Central memory CD4-positive, alpha-beta T cell (primary cell): ENCODE measurements at places on chromosomes 7 and 10.

DNA sequence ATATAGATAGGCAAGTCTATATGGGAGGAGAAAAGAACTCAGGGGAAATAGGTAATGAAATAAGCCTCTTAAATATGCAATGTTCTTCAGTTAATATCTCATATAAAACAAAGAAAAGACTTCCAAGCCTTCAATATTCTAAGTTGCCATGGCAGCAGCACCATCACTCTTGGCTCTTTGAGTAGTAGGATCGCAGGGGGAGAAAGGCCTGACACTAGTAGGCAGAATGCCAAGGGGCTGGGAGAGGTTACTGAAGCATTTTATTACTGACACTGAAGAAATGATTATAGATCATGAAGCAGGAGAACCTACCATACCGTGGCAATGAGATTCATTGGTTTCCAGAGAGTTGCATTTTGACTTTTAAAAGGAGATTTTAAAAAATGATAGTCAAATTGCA, 193.9 kb downstream of the NXPH1 start:
- DNase-seq = no peak

DNA sequence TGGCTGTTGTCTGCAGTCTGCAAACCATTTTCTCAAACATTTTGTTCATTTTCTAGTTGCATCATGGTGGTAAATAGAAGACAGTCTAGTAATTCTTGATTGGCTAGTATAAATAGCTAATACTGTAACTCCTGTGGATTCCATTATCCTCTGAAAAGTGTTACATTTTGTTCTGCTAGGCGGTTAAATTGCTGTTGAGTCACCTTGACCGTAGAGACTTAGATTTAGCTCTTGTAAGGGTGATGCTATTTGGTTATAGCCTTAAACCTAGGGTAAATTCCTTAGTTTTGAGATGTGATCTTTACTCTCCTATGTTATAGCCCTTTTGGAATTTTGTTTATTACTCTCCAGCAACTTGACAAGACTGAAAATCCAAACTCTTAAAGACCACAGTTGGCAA, 58.8 kb downstream of the SHOC2 start:
- DNase-seq = no peak

DNA sequence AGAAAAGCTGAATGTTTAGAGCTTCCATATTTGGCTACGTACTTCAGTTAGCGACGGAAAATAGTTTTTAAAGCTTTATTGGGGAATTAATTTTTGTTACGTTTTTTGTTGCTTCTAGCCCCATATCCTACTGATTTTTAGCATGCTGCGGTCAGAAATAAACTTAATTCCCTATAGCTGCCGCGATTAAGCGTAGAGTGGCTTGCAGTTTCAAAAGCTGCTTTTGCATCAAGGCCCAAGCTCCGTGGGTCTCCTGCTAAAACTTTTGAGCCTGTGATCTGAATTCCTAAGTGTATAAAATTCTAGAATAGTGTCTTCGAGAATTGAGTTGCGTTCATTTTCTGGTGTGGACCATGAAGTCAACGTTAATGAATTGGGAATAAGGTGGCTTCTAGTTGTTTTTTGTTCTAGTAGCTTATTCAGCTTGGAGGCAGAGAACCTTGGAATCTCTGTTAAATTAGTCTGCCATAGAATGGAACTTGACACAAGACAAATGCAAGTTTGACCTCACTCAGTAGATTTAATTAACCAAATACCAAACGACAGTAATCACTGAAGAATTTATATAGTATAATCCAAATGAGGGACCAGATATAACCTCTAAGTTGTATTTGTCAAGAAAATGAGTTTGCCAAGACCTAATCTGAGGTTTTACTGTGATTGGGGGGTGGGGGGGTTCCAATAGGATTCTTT, 977 bp downstream of the CALU start:
- DNase-seq = no peak

DNA sequence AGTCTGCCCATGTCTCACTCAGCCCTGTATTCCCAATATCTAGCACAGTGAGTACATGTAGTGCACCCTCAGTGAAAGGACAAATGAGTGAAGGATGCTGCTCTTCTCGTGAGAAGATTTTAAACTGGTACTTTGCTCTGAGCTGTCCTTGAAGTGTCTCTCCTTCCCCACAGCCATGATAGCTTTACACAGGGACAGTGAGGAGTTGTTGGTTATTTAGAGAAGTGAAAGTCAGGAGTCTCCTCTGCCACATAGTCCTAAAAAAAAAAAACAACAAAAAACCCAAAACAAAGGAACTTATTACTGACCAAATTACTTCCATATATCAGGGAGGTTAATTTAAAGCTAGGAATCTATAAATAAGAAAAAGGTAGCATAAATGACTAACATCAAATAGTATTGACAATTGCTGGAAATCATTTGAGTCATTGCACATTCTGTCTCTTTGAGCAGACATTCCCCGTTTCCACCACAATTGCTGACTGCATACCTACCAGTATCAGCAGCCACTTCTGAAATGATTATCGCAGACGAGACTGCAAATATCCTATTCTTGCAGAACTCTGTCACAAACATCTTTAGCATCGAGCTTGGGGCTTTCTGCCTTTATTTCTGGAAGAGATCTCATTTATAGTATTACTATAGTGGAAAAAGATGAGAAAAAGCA, 202.1 kb downstream of the PTEN start:
- DNase-seq = no peak

- peak; percentile 5 for DNase-seq
Measured at GRCh38 chr7:50262916-50263690, 41.4 kb upstream of the IKZF1 start.

DNA sequence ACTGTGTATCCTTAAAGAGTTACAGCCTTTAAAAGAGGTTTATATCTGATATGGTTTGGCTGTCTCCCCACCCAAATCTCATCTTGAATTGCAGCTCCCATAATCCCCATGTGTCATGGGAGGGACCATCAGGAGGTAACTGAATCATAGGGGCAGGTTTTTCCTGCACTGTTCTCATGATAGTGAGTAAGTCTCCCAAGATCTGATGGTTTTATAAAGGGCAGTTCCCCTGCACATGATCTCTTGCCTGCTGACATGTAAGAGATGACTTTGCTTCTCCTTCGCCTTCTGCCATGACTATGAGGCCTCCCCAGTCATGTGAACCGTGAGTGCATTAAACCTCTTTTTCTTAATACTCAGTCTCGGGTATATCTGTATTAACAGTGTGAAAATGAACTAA, 9.7 kb downstream of the RTKN2 start:
- DNase-seq = no peak

GRCh38 chr7:111987115-111987826, 218.9 kb downstream of the DOCK4 start:
- no peak for DNase-seq

- DNase-seq = no peak
Measured at GRCh38 chr10:109991266-109991855, 16.4 kb upstream of the ADD3 start.

DNA sequence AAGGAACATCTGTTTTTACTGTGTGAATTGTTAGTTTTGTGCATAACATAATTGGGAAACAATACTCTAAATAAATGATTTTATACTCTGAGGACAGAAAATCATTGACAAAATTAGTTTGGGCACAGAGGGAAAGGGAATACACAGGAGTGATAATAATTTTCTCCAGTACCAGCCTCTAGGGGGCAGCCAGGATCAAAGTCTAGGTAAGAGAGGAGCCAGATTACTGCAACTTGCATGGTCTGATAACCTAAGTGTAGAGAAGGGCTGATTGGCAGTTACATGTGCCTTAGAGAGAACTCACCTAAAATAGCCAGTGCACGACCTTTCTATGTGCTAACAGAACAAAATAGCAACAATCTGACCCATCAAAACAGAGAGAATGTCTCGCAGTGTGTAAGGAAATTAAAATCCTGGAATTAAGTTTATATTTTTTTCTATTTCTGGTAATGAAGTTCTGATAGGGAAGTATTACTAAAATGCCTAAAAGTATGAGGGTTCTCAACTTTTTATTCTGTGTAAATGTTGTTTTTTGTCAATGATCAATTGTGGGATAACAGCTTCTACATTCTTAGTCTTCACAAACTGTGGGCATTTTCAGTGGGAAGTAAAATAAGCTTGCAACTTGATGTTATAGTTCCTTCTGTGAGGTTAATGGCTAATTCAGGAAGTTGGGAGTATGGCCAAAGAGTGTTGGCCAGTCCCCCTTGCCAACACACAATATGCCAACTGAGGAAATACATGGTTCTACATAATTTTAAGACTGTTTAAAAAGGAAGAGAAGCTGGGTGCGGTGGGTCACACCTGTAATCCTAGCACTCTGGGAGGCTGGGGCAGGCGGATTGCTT, 66.4 kb downstream of the EXOC6 start:
- DNase-seq = peak; percentile 32
